ENCODE measurements at places on chromosomes 12 and 14. TPM values are rescaled to one million over a fixed set of nuclear protein-coding genes. Genes with fewer than 3 reads are reported as not detected.

The GALNT6 gene
- total RNA-seq, result 2.6 TPM

The SNW1 gene
- 43.7 TPM for total RNA-seq

DNA sequence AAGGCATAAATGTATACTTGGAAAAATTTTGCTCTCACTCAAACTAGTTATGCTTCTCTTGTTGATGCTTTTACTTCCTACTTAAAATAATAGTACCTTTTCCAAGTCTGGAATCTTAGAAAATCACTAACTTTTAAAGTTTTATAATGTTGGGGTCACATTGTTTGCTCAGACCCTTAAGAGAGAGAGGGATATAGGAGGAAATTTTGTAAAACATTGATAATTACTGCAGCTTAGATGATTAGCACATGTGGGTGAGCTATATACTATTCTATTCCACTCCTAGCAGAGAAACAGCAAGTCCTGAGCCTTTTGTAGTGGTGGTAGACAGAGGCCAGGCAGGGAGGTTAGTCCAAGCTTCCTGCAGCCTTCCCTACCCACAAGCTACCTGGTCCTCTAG lies 13.4 kb downstream of the EID3 start:
- H3K27me3 ChIP-seq, result no peaks in the 10 kb centered on the region
- H3K36me3 ChIP-seq, result peaks cover 24% of the 10 kb centered on the region
- no peaks in the 10 kb centered on the region for H3K4me1 ChIP-seq
- ATAC-seq, result no peak

DNA sequence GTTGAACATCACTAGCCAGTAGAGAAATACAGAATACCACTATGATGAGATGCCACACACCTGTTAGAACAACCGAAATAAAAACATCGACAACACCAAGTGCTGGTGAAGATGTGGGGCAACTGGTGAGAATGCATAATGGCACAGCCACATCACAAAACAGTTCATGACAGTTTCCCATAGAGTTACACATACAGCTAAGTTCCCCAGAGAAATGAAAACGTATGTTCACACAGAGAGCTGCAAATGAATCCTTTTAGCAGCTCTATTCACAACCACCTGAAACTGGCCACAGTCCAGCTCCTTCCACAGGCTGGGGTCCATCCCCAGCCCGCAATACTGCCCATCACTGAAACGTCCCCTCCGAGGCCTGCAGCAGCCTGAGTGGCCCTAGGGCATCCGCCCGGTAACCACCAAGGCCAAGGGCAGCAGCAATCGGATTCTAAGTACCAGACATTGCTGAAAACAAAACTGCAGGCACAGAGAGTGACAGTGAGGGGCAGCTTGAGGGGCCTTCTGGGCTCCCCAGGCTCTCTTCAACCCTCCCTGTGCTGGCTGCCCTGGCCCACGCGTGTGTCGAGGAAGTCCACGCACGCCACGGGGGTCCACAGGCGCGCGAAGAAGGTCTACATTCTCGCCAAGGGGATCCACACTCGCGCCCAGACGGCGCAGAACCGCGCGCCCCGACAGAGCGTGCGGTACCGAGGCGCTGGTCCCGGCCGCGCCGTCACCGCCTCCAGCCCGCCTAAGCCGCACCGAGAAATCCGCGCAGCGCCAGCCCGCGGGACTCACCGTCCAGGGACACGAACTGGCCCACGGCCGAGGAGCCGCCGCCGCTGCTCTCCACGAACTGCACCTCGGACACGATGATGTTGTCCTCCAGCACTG lies 903 bp downstream of the BRF1 start:
- H3K4me3 ChIP-seq, result peak overlapping the region; percentile 47
- H3K27me3 ChIP-seq, result no peaks in the 10 kb centered on the region
- H3K36me3 ChIP-seq, result no peaks in the 10 kb centered on the region
- peak overlapping the region; percentile 98 for H3K27ac ChIP-seq

The CCDC177 gene
- not detected for total RNA-seq

DNA sequence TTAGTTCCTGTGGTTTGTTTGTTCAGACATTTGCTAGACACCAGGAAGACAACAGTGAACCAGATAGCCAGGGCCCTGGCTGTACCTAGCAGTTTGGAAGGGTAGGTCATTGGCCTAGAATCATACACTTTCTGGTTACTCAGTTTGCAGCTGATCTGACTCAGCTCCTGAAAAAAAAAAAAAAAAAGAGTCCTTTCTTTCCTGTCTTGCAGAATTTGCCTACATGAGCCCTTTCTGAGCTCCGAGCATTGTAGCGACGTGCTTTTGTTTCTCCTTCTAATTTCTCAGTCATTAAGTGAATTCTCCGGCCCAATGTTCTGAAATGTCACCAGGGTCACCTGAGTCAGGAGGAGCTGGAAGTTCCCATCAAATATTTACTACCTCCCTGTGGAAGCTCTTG lies 2.4 kb downstream of the CABP1 start:
- H3K27me3 ChIP-seq, result peaks cover 77% of the 10 kb centered on the region
- H3K36me3 ChIP-seq, result no peaks in the 10 kb centered on the region
- H3K4me1 ChIP-seq, result no peaks in the 10 kb centered on the region
- no peak for ATAC-seq
- no peak overlapping the region for H3K27ac ChIP-seq

GRCh38 chr14:52902971-52903619 lies 47.8 kb downstream of the FERMT2 start:
- H3K4me1 ChIP-seq, result peaks cover 14% of the 10 kb centered on the region
- no peak overlapping the region for H3K4me3 ChIP-seq
- peak overlapping the region; percentile 64 for H3K27ac ChIP-seq
- no peaks in the 10 kb centered on the region for H3K27me3 ChIP-seq

- no peaks in the 10 kb centered on the region for H3K36me3 ChIP-seq
- H3K27ac ChIP-seq, result no peak overlapping the region
- H3K4me1 ChIP-seq, result no peaks in the 10 kb centered on the region
Measured at GRCh38 chr12:62971769-62972525, 37.0 kb upstream of the PPM1H start.

- H3K27me3 ChIP-seq, result no peaks in the 10 kb centered on the region
- H3K4me1 ChIP-seq, result no peaks in the 10 kb centered on the region
- H3K36me3 ChIP-seq, result no peaks in the 10 kb centered on the region
- H3K27ac ChIP-seq, result no peak overlapping the region
Measured at GRCh38 chr12:95762123-95762785, 28.3 kb downstream of the NTN4 start.

DNA sequence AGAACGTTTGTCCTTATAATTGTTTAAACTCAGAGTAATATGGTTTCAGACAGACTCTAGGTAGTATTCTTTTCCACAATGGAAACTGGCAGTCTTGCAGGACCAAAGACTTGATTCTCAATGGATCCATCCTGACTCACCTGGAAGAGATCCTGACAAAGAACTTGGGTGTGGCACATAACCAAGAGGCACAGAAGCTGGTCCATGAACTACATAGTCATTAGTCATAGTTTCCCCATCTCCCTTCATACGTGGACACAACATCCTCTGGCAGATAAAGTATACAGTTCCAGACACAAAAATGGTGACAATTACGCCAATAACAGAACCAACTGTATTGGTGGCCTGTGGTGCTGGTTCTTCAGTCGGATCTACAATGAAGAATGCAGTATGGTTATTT lies 55.8 kb downstream of the BCL2L14 start:
- H3K4me3 ChIP-seq, result no peak overlapping the region
- no peak for ATAC-seq
- H3K27me3 ChIP-seq, result no peaks in the 10 kb centered on the region
- no peak overlapping the region for H3K27ac ChIP-seq
- no peaks in the 10 kb centered on the region for H3K4me1 ChIP-seq

- H3K4me3 ChIP-seq, result no peak overlapping the region
- H3K27me3 ChIP-seq, result peaks cover 93% of the 10 kb centered on the region
- H3K4me1 ChIP-seq, result no peaks in the 10 kb centered on the region
- ATAC-seq, result no peak
Measured at GRCh38 chr14:97411938-97412612, 614.9 kb downstream of the VRK1 start.

The ADGRD1 gene
- total RNA-seq, result 40.6 TPM

The CHGA gene
- 1.8 TPM for total RNA-seq

- H3K4me1 ChIP-seq, result no peaks in the 10 kb centered on the region
- H3K27ac ChIP-seq, result no peak overlapping the region
- no peaks in the 10 kb centered on the region for H3K27me3 ChIP-seq
- H3K4me3 ChIP-seq, result no peak overlapping the region
Measured at GRCh38 chr14:39232554-39233415, 930 bp upstream of the MIA2 start.

GRCh38 chr12:6026998-6027397 lies 81.9 kb upstream of the ANO2 start:
- no peak overlapping the region for H3K4me3 ChIP-seq
- H3K36me3 ChIP-seq, result no peaks in the 10 kb centered on the region
- no peak for ATAC-seq
- no peaks in the 10 kb centered on the region for H3K27me3 ChIP-seq

DNA sequence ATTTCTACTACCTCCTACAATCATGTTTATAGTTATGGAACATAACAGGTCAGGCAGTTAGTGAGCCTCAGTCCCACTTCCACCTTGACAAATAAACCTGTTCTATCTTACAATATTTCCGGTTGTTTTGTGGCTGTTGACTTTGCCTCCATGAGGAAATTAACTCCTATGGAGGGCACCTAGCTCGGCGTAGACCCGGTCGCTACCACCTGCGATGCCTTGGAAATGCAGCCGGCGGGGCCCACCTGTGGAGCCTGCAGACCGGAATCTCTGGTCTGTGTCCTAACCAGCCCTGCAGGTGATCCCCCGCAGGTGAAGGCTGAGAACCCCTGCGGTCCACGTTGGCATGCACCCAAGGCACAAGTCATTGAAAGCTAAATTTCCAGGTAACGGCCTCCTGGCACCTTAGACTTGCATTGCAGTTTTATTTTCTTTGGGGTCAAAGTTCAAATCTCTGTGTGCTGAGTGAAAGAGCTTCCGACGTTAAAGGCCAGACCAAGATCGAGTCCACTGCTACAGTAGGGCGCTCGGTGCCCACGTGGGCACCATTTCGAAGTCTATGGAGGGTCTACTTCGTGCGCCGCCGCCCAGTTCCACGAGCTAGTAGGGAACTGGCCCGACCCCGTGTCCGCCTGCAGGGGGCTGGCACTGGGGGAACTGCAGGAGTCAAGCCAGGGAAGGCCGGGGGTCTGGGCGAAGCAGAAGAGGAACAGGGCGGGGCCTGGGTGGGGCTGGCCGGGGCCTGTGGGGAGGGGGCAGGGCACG lies 782 bp upstream of the PIWIL1 start:
- H3K27me3 ChIP-seq, result peaks cover 78% of the 10 kb centered on the region
- H3K36me3 ChIP-seq, result no peaks in the 10 kb centered on the region
- no peak for ATAC-seq
- no peak overlapping the region for H3K27ac ChIP-seq
- no peak overlapping the region for H3K4me3 ChIP-seq
- peaks cover 11% of the 10 kb centered on the region for H3K4me1 ChIP-seq

DNA sequence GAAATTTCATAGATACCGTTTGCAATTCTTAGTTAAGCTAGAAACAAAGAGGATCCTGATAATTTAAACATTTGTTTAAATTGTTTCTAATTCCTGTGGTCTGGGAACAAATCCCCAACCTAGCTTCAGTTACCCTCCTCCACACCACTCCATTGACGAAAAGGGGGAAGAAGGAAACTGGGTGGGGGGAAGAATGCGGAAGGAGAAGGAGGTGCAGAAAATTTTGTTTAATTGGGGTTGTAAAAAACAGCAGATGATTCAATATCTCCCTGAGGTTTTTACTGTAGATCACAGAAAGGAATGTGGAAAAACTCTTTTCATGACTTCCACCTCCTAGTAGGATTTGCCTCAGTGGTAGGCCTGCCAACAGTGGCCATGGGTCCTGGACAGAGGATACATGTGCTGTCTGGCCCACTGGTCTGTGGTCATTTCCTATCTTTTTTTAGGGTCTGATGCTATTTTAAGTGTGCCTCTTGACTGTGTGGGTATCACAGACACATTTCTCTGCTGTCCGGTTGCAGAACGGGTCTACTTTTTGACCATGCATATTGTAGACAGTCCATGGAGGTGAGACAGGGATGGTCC lies 122.9 kb upstream of the PCED1B start:
- no peak overlapping the region for H3K27ac ChIP-seq
- no peak for ATAC-seq
- no peaks in the 10 kb centered on the region for H3K4me1 ChIP-seq
- no peak overlapping the region for H3K4me3 ChIP-seq
- no peaks in the 10 kb centered on the region for H3K27me3 ChIP-seq
- no peaks in the 10 kb centered on the region for H3K36me3 ChIP-seq

GRCh38 chr12:22974865-22975264 lies 349.9 kb downstream of the ETNK1 start:
- no peak overlapping the region for H3K4me3 ChIP-seq
- H3K27ac ChIP-seq, result no peak overlapping the region
- no peak for ATAC-seq
- H3K36me3 ChIP-seq, result no peaks in the 10 kb centered on the region
- no peaks in the 10 kb centered on the region for H3K4me1 ChIP-seq

DNA sequence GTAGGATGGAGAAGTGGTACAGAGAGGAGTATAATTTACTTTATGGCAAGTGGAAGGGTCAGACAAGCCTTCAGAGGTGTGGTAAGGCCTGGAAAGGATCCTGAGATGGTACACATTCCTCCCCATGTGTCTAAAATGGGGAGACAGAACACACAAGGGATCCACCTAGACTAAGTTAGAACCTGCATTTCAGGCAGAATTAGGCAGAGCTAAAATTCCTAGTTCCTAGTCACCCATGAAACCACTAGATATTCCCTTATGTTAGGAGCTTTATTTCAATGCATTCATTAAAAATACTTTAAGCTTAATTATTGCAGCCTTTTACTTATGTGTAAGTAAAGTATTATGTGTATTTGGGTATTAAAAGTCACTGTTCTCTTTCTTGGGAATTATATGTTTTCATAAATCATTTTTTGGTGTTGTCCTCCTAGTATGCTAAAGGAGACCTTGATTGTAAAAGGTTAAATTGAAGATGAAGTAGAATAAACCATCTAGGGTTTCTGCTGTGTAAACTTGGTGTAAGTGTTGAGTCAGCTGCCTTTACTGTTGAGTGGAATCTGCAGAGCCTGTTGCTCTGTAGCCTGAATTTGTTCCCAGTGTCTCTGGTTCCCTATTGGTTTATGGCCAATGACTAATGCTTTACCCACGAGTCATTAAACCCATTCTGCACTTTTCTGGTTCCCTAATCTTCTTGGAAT lies 423.2 kb downstream of the ATP23 start:
- H3K27me3 ChIP-seq, result no peaks in the 10 kb centered on the region
- no peaks in the 10 kb centered on the region for H3K4me1 ChIP-seq
- H3K4me3 ChIP-seq, result no peak overlapping the region
- H3K27ac ChIP-seq, result no peak overlapping the region

GRCh38 chr14:32450919-32451675 lies 122.0 kb downstream of the AKAP6 start:
- H3K27ac ChIP-seq, result no peak overlapping the region
- no peak overlapping the region for H3K4me3 ChIP-seq
- ATAC-seq, result no peak

The GSG1 gene
- not detected for total RNA-seq

The ENDOU gene
- total RNA-seq, result 0.42 TPM

DNA sequence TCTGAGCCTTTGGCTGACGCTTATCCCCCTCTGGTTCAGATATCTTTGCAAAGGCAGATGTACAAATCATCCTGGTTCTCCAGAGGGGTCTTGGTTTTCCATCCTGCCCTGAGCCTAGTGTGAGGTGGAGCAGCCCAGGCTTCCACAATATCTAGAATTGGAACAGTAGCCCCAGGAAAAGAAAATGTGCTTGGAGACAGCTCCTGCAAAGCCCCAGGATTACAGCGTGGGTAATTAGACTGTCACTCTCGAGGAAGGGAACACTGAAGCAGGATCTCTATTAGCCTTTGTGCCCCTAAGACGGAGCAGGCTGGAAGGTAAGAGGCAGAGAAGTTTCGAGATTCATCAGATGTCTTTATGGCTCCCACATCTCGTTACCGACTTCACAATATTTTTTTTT lies 59.4 kb downstream of the TMEM132C start:
- ATAC-seq, result no peak
- no peaks in the 10 kb centered on the region for H3K36me3 ChIP-seq
- no peak overlapping the region for H3K4me3 ChIP-seq
- no peaks in the 10 kb centered on the region for H3K4me1 ChIP-seq

- peaks cover 4% of the 10 kb centered on the region for H3K27me3 ChIP-seq
- ATAC-seq, result no peak
- no peaks in the 10 kb centered on the region for H3K4me1 ChIP-seq
- H3K27ac ChIP-seq, result no peak overlapping the region
- H3K36me3 ChIP-seq, result no peaks in the 10 kb centered on the region
Measured at GRCh38 chr12:38160318-38161122, 156.1 kb upstream of the ALG10B start.
